ENCODE measurements at places on chromosomes 1 and 21.

GRCh38 chr1:6596351-6596750 is 6.3 kb downstream of the KLHL21 start:
- no peak for DNase-seq

DNA sequence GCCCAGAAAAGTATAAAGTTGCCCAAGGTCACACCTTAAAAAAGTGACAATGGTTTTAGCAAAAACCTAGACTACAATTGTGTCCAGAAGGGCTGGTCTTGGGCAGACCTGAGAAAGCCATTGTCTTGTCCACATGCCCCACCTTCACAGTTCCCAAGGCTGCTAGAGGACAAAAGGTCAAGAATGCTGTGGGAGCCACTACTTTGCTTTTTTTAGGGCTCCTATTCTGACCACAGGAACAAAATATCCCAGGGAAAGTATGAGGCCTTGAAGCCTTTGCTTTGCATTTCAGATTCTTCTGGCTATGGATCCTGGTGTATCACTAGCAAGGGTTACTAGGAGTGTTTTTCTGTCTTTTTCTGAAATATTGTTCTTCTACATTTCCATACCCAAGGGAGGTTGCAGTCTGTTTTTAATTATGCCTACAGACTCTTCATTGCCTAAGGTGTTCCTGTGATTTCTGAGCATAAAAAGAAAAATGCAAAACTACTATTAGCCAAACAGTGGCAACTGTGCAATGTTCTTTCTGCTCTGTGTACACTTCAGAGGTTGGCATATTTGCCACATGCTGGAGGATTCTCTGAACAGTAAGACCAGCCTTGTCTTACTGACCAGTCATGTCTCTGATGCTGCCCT is 10.7 kb downstream of the C1orf162 start:
- no peak for DNase-seq

DNA sequence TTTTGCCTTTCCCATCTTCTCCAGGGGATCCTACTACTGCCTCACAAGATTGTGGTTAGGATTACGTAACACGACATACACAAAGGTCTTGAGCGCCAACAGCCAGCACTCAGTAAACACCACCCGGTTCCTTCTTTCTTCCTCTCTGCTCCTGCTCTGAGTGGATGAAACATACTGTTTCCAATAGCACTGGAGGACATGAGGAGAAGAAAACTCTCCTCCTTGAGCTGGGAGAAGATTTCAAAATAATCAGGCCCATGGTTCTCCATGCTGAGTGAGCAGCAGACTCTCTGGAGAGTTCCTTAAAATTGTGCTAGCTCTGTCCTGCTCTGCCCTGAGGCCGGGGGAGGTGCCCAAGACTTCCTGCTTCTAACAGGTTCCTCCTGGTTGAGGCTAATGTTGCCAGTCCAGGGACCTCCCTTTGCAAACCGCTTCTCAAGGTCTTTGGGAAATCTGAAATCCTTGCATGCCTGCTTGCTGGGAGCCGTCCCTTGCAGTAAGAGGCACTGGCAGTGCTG is 29.4 kb upstream of the MX1 start:
- DNase-seq = no peak

- no peak for DNase-seq
Measured at GRCh38 chr1:187264995-187265602, 436.4 kb downstream of the PLA2G4A start.

- no peak for DNase-seq
Measured at GRCh38 chr1:25050165-25050564, 120.1 kb upstream of the RUNX3 start.

GRCh38 chr1:3034162-3034561 is 12.9 kb downstream of the ACTRT2 start:
- no peak for DNase-seq

GRCh38 chr1:9643351-9644256 is 7.9 kb upstream of the PIK3CD start:
- DNase-seq = no peak
